ENCODE measurements at places on chromosomes 1 and 21.
A peak's percentile ranks its signal among the peaks of the same experiment; 100 is the strongest.

DNA sequence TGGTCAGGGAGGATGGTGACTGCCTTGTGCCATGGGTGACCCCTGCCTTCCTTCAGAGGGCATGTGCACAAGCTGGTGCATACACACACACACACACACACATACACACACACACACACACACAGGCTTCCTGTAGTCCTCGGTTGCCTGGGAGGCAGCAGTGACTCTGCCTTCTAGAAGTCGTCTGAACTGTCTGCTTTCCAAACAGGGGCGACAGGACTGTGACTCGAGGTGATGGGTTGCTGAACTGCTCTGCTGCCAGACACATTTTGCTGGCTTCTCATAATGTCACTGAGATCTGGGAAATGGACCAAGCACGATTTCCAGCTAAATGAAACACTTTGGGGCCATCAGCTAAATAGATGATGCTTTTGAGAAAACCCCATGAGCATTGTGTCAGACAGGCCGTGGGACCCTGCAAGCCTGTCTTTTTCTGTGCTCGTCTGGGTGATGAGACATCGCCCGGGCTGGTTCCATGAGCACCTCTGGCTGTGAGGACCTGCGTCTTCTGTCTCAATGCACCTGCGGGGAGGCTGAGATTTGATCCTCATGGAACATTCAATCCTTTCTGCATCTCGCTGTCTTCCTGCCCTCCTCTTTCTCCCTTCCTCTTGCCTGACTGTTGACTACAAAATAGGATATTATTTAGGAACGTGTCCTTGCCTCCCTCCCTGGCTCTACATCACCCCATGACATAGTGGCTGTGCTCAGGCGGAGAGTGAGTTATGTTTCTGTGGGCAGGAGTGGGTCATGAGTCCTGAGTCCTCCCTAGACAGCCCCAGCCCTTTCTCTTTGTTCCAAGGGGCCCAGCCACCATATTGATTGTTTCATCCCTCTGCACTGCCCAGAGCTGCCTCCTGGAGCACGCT, 436.8 kb downstream of the CAMTA1 start:
- DNase-seq = no peak

GRCh38 chr1:231507476-231508355, 20.8 kb upstream of the TSNAX start:
- DNase-seq = no peak

DNA sequence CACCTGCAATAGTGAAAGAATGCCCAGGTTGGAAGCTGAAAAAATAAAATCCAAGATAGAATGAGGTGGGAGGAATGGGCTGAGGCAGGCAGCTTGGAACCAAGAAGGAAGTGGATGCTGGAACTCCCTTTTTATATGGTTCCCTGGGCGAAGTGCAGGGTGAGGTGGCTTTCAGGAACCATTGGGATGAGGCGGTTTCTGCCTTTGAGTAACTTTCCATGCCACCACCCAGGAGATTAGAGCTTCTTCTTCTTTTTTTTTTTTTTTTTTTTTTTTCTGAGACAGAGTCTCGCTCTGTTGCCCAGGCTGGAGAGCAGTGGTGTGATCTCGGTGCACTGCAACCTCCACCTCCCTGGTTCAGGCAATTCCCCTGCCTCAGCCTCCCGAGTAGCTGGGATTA, 17.8 kb upstream of the MRPS6 start:
- no peak for DNase-seq

DNA sequence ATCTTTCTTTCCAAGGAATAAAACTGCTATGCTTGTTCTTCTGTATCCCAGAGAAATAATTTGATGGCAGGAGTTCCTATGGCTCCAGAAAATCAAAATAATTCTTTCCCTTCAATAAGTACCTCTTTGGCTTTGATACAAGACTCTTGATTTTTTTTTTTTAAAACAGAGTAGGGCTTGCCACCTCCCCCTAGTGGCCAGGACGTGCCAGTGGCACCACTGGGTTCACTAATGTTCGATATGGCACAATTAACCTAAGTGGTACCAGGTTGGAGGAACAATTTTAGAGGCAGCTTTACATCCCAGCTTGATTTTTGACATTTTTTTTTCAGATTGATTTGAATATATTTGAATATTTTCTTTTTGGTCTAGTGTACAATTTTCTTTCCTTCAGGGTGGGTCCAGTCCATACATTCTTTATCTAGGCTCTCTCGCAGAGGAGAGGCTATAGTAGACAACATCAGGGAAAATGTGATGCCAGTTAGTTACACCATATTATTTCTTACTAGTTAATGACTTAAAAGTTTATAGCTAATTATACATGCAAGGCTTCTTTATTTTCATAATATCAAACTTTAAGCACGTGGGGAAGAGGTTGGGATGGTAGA, 330.9 kb downstream of the S1PR1 start:
- DNase-seq = peak; percentile 39

All from activated CD4-positive, alpha-beta T cell treated with anti-CD3 and anti-CD28 coated beads, Interleukin-2, amount 50 U/mL, for 1 hour (primary cell).